Skin of body (tissue), 3 donors: ENCODE measurements at places on chromosomes 7 and 10.

DNA sequence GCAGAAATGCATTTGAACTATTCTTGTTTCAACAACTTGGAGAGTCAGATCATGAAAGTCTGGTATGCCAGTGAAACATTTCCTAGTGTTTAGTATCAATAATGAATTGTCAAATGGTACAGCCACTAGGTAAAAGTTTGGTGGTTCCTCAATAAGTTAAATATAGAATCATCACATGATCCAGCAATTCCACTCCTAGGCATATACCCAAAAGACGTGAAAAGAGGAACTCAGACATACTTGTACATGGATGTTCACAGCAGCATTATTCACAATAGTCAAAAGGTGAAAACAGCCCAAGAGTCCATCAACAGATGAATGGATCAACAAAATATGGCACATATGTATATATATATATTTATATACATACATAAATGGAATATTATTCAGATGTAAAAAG lies 67.0 kb upstream of the HPS1 start:
- no peak for DNase-seq

DNA sequence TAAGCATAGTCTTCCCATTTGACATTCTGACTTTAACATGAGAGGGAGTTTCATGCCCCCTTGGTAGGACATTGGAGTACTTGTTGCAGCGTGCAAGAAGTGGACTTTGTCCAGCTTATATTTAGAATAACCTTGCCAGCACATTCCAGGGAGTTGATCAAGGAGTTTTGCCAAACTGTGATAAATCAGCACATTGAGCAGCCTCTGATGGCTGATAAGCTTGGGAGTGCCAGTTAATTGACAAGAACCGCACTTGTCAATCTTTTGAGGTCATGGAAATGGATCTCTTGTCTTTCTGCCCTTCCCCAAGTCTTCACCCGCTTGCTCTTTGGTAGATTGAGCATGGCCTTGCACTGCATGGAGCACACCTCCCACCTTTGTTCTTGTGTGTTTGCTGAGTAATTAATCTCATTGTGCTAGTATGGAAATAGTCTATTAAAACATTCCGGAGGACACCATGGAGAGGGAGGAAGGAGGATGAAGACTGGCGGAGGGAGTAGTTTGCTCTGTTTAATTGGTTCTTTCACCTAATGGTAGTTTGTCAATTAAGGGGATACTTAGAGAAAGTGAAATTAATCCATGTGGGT lies 668.5 kb upstream of the GALNT17 start:
- no peak for DNase-seq

DNA sequence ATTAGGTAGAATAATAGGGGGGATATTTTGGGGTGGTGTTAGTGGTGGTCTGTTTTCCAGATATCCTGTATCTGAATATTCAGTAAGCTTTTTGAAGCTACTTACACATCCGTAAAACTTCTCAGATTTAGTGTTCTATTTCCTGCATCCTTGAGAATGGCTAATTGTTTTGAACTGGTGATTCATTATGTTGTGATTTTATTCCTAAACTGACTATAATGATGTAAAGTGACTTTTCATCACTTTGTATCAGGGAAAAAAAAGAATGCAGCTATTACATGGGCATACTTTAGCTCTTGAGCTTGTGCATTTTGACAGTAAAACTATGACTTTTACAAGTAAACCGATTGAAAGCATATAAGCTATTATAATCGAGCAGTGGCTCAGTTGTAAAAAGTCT lies 18.2 kb downstream of the WAC start:
- DNase-seq, result no peak

- DNase-seq, result no peak
Observed at GRCh38 chr7:35258868-35259522, 5.1 kb upstream of the TBX20 start.

- DNase-seq, result peak; percentile 87
Observed at GRCh38 chr10:80416479-80417098, 8.2 kb downstream of the PRXL2A start.

GRCh38 chr10:52232561-52233350 lies 81.3 kb upstream of the DKK1 start:
- DNase-seq, result no peak

GRCh38 chr10:95504246-95504691 lies 56.9 kb downstream of the SORBS1 start:
- DNase-seq, result no peak

DNA sequence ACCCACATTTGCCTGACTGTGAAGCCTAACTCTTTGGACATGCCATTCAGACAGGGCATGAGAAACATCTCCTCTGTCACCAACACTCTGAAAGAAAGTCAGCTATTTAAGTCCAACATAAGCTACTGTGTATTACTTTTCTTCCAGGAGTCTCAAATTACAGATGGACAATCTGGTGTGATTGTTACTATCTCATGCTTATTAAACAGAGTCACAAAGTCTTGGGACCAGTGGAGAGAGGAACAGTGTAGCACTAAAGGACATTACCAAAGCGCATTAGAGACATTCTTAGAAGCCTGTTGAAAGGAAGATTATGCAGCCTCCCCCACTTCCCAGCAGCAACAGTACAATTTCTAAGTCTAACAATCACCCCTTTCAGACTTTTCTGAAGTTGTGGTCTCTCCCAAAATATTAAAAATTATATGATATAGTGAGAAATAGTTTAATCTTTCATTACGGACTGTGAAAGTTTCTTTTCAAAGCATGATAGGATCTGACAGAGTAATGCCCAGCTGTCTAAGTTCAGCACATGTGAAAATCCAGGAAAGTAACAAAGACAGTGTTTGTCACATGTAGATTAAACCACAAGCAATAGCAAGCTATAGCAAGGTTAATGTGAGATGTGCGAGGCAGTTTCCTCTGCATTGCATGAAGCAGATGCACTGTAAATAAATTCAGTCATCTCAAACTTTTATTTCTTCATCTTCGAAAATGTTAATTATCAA lies 280.9 kb upstream of the FZD8 start:
- no peak for DNase-seq

DNA sequence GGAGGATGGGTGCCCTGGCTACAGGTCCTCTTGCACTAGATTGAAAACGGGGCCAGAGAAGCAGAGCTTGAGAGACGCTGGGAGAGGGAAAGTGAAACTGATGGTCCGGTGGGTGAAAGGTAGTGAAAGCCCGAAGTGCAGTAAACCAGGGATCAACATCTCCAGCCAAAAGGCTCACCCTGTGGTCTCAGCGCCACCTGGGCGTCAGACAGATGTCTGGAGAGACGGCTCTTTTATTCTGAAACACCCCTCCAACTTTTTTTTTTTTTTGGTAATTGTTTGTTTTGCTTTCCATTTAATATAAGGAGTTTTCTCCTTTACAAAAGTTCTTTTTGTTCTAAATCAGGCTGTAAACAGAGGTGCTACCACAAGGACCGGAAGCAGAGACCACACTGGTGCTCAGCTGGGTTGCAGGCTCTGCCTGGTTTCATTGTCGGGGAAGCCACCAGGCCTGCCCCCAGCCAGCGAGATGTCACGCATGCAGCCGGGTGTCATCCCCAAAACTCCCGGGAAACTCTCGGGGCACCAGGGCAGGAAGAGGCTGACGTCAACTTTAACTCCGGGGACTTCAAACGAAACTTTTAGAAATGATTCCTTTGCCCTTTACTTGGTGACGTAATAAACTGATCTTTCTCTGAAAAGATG lies 11.2 kb downstream of the IL2RA start:
- no peak for DNase-seq

- no peak for DNase-seq
Observed at GRCh38 chr10:100014071-100014762, 4.5 kb upstream of the DNMBP start.

DNA sequence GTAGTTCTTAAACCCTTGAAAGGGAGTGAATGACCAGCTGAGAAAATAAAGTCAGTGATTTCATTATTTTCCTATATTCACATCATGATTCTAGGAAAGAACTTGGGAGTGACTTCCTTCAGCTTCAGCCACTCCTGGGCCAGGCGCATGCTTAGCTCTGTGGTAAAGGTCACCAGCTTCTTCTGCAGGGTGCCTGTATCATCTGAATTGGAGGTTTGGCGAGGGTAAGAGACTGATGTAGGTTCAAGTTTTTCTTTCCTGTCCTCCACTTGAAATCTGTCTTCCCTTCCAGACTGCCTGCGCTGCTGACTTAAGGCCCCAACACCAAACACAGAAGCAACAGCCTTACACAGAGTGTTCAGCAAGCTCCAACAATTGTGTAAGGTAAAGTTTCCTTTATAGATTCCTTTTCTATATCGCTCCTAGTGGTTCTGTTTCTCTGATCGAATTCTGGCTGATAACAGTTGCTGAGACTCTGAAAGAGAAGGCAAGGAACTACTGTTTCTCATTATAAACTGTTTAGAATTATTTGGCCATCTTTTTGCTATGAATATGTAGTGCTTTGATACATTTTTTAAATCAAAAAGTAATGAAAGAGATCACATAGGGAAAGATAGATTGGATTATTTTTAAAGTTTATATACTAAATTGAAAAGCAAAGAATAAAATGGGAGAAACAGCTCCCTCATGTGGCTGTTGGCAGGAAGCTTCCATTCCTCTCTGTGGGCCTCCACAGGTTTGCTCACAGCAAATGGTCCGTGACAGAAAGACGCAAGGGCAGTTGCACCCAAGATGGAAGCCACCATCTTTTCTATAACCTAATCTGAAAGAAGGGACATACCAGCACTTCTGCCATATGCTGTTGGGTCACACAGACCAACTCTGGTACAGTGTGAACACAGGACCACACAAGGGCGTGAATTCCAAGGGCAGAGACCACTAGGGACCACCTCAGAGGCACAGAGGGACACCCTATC lies 14.0 kb downstream of the GATAD1 start:
- no peak for DNase-seq

DNA sequence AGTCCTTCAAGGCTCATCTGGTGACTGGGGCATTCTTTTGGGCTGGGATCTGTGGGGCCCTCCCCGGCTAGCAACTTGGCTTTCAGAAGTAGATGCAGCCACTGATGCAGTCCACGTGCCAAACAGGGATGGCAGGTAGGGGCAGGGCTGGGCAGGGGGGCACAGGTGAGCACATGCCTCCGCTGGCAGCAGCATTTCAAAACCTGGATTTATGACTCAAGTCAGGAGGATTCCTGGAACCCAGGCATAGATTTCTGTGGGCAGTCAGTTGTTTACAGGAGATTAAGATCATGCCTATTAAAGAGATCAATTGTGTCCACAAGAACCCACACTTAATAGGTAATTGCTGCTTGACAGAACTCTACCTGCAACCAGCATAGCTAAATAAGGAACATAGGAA lies 839 bp upstream of the HABP2 start:
- DNase-seq, result no peak

GRCh38 chr10:84715911-84716310 lies 387.5 kb downstream of the CCSER2 start:
- DNase-seq, result no peak

DNA sequence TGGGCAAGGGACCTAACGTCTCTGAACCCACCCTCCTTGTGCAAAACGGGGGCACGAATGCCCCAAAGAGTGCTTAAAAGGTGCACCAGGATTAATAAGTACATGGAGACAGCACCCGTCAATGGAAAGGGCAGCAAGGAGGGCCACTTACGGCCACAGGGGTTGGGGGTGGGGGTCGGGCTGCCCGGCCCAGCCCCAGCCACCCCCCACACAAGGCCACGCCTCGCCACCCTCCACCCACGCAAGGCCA lies 213.4 kb downstream of the MAD1L1 start:
- DNase-seq, result no peak

GRCh38 chr10:97814996-97815395 lies 34.6 kb upstream of the GOLGA7B start:
- no peak for DNase-seq

DNA sequence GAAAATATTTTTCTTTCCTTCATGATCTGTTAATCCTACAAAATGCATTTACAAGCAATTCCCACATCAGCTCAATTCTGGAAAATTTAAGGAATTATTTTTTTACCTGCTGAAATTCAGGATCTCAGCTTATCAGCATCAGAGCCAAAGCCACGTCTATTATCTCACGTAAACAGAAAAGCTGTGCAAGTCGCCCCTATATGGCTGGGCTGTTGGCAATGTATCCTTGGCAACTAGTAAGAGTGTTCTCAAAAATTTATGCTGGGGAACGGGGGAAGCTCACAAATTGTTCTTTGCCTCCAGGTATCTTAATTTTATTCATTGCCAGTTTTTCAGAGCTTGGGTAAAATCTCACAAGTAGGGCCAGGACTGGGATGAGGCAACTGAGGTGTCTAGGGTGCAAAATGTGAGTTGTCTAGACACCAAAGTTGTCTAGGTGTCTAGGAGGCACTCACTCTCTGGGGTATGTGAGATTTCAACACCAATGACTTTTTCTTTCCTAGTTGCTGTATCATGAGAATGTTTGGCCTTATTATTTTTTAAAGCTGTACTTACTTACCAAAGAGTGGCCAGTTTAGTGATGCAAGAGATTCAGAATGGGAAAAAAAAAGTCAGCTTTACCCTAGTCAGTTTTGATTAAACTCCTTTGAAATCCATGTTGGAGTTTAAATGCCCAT lies 5.1 kb downstream of the GSTO2 start:
- DNase-seq, result no peak

DNA sequence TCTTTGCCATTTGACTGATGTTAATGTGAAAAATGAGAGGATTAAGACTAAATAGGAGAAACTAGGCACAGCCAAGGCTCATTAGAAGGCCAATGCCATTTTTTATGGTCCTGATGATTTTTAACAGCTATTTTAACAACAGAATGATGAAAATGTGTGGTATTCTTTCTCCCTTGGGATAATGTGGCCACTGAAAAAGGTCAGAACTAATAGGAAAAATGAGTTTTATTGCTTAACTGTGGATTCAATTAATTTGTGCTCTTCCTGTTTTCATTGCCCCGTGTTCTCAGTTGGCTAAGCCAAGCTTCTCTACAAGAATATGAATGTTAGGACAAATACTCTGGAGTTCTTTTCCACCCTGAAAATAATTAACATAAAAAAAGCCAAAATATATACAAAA lies 56.6 kb downstream of the BMPER start:
- no peak for DNase-seq

- DNase-seq, result no peak
Observed at GRCh38 chr7:137904833-137905232, 58.1 kb upstream of the DGKI start.

DNA sequence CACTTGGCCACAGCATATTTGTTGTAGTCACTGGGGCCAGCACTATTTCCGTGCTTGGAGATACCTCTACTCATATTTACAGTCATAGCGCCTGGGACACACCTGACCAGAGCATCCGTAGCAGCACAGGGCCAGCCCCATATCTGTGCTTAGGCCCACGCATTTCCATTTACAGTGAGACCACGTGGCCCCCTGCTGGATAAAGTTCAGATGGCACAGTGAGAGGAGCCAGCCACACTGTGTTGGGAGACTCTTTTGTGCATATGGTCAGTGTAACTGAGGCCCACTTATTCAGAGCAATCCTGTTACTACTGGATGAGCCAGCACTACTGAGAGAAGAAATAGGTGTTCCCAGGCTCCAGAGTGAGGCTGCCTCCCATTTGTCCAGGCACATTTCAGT lies 455.3 kb downstream of the REEP3 start:
- no peak for DNase-seq

DNA sequence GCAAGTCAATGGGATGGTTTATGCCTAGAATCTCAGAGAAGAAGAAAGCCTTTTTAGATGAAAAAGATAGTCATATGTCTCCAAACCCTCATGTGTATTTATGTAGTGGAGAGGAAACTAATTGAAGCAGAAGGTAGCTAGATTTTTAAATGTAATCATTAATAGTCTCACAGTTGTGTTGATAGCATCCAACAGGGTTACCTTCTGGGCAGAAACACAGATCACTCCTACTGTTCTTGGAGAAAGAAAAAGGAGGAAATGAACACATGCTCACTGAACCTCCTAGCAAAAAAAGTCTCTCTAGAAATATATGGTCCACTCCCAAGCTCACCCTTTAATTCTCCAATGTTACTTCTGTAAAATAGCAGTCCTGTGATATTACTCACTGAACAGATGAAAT lies 777.2 kb upstream of the C7orf33 start:
- no peak for DNase-seq

GRCh38 chr7:18302097-18302496 lies 193.5 kb upstream of the HDAC9 start:
- DNase-seq, result no peak
